Stimulated activated CD8-positive, alpha-beta memory T cell treated with anti-CD3 and anti-CD28 coated beads, Interleukin-12 subunit alpha, Interleukin-12 subunit beta, amount 100 ng/mL, for 4 hours (primary cell): ENCODE measurements at places on chromosomes 11 and 22.
A peak's percentile ranks its signal among the peaks of the same experiment; 100 is the strongest.

DNA sequence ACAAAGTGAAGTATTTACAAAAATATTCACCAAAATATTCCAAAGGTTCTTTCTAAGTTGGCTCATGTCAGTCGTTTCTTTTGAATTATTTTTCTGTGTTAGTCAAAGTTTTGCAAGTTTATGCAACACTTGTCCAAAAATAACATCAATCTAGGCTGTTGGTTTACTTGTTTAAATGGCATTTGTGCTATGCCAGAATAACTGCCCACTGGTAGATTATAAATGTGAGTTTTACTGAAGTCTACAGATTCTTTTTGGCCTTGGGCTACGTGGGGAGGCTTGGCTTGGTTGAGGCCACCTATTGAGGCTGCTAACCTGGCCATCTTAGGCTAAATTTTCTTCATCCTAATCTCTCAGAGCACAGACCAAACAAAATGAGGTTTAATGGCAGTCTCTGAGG lies 1091.9 kb upstream of the RAG2 start:
- no peak for DNase-seq

GRCh38 chr11:15148169-15148568 lies 33.4 kb downstream of the INSC start:
- DNase-seq: no peak

DNA sequence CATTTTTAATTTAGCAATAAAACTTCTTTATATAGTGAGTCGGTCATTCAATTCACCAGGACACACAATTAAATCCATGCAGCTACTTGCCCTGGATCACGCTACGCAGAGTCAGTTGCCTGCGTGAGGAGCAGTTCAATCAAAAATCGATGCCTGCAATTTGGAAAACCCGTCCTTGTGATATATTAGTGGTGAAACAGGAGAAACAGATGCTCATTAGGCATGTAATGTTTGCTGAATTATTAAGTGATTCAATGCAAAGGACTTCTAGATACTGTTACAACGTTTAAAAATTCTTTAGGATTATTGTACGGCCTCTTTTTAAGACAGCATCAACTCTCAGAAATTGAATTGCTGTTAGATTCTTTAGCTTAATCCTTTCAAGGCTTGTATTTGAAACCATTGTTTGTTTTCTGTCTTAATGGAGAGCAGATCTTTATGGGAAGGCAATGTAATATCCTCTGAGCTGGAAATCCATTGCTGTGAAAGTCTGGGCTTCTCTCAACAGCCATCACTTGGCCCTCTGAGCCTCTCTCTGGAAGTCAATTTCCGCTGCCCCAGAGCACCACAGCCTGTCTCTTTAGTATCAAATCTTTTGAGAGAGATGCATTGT lies 20.1 kb upstream of the PAMR1 start:
- DNase-seq: no peak

DNA sequence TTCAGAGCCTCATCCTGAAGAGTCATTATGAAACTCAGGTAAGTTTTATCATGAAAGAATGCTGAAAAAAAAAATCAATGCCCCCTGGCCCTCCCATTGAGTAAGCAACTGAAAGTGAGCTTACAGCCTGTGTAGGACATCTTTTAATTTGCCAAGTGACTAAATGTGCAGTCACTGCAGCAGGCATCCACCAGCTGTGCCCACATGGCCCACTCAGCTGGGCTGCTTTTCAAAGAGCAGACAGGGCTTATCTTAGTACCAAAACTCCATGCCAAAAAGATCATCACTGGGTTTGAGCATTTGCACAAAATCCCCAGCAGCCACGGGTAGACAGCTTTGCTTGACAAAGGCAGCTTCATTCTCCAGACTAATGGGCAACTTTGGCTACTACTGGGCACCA lies 709.7 kb downstream of the NTM start:
- no peak for DNase-seq

DNA sequence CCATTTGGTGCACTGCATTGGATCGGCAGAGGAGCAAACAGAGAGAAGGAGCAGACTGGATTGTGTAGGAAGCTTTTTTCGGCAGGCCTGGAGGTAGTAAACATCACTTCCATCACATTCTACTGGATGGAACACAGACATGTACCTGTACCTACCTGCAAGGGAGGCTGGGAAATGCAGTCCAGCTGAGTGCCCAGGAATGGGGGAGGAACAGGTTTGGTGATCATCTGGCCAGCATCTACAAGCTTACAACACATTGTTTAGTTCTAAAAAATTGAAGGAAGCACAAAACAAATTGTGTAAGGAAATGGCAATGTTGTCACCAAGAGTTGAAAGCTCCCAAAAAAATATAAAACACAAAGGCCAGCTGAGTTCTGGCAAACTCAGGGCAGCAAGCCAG lies 19.1 kb downstream of the SMIM38 start:
- DNase-seq: no peak

- no peak for DNase-seq
Observed at GRCh38 chr11:113715882-113716625, 9.9 kb upstream of the TMPRSS5 start.

- DNase-seq: peak; percentile 65
Observed at GRCh38 chr11:119168471-119169281, at the start of gene NLRX1. Gene NLRX1 (plus strand): TSS chr11:119168725. CDS start chr11:119171404, 2,679 bp downstream.

DNA sequence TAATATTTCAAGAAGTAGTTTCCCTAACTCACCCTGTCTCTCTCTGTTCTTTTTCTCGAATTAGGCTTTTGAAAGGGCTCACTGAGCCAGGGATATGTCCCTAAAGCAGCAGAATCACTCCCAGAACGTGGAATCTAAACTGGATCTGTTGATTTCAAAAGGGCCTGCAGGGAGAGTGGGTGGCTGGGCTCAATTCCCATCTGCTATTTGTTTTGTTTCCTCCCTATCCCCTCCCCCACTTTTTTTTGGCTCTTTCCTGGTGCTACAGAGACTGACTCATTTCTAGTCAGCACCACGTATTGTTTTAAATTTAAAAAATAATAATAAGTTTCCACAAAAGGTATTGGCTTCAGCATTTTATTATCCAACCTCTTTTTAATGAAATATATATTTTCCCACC lies 961.5 kb downstream of the FAM181B start:
- DNase-seq: no peak

DNA sequence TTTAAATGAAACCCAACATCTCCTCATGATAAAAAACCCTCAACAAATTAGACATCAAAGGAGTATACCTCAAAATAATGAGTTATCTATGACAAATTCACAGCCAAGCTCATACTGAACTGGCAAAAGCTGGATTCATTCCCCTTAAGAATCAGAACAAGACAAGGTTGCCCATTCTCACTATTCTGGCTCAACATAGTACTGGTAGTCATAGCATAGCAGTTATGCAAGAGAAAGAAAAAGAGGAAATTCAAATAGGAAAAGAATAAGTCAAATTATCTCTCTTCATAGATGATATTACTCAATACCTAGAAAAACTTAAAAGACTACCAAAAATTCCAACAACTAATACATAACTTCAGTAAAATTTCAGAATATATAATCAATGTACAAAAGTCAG lies 29.4 kb upstream of the XKR3 start:
- DNase-seq: no peak

DNA sequence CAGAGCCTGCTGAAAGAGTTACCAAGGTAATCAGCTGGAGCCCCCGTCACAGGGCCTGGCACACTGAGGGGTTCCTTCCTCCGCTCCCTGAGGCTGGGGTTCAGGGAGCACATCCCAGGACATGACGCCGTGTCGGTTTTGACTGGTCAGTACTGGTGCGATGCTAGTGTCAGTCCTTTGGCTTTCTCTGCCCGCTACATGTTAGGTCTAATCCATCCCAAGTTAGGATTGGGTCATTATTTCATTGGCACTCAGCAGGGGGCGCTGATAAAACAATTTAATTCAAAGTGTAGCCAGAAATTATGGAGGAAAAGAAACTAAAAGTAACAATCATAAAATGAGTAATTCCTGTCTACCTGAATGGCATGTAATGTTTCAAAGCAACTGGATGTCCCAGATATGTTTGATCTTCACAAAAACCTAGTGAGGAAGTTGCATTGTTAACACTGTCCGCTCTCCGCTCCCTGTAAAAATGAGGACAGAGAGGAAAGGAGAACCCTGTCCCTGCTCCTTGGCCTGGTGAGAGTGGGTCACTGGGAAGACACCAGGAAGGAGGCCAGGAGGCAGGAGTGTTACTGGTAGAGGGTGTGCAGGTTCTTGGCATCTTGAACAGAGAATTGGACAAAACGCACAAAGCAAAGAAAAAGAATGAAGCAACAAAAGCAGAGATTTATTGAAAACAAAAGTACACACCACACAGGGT lies 27.1 kb downstream of the TSKU start:
- DNase-seq: no peak

DNA sequence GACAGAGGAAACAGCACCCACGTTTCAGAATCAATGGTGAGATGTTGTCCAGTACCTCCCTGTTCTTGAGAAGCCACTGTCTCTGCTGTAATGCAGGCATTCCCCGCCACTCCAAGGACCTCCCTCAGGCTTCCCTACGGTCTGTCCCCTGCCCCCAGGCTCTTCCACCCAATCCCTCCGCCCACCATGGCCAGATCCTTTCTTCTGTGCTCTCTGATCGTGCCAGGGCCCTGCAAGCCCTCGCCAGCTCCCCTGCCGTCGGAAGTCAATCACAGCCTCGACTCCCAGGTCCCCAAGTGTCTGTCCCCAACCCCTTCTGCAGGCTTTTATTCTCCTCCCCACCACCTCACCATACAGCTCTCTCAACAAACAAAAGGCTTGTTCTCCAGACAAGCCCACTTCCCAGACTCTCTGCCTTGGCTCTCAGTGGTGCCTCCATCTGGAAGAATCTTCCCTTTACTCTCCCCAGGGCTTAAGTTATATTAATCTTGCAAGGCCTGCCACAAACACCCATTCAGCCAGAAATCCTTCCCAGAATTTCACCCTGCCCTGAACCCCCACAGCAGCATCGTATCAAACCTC lies 13.7 kb downstream of the SCN4B start:
- DNase-seq: no peak

DNA sequence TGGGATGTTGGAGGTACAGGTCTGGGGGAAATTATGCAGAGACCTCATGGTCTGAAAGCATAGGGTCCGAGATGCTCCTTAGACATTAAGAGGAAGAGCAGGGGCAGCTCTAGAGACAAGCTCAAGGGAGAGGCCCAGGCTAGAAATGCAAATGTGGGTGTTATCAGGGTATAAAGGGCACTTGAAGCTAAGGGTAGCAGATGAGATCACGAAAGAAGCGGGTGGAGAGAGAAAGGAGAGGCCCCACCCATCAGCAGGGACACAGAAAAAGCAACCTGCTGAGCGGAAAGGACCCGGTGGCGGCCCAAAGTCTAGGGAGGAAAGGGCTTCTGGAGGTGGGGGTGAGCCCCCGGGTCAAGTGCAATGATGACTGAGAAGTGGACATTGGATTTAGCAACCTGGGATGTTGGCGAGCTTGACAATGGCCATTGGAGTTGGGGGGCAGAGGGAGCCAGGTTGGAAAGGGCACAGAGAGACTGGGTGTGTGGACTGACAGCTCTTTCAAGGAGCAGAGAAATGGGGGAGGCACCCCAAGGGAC lies 8.9 kb downstream of the TMPRSS6 start:
- no peak for DNase-seq

DNA sequence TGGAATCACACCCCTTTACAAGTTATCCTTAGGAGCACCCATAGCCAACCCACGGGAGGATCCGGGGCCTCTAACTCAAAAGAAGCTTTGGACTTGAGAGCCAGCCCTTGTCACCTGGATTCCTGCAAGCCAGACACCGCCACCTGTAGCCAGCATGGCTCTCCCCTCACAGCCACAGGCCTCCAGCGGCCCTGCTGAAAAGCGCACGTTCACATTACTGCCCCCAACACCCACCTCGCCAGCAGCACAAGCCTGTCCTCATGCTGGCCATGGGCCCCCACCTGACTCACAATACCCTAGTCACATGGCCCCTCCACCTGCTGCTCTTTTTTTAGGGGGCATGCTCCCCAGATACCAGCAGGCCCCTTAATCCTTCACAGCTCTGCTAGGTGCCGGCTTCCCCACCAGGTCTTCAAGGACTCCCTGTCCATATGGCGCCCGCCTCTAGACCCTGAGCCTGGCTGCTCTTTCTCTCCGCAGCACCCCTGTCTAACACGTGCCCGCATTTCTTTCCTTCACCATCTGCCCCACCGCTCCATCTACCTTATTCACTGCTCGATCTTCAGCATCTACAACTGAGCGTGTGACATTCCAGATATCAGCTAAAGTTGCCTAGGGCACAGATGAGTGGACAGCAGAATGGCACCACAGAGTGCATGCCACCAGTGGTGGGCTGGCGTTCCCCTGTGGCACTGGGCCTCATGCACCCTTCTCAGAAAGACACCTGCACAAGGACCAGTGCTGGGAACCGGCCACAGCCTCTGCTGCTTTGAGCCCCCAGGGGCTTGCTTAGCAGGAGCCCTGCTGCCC lies 6.6 kb downstream of the CARS1 start:
- DNase-seq: no peak

- DNase-seq: no peak
Observed at GRCh38 chr11:112965656-112966055, 4.4 kb downstream of the NCAM1 start.

DNA sequence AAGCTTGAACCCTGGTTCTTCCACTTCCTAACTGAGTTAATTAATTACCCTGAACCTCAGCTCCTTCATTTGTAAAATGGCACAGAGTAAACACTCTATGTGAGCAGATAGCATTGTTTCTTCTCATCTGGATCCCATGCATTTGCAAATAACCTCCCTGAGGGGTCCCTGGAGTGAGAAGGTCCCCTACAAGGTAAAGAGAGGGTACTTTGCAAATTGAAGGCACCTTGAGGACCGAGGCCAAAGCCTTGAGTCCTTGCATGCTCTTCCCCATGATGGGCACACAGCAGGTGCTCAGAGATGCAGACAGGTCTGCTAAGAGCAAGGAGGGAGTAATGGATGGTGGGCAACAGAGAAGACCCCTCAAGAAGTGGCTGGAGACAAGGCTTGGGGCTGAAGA lies 33.2 kb downstream of the OTOG start:
- no peak for DNase-seq

- no peak for DNase-seq
Observed at GRCh38 chr22:45507798-45508197, 5.1 kb downstream of the FBLN1 start.

DNA sequence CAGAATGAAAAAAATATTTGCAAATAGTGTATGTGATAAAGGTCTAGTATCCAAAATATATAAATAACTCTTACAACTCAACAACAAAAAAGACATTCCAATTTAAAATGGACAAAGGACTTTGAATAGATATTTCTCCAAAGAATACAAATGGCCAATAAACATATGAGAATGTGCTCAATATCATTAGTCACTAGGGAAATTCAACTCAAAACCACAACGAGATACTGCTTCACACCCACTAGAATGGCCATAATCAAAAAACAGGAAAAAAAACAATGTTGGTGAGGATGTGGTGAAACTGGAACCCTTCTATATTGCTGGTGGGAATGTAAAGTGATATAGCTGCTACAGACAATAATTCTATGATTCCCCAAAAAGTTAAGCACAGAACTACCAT lies 38.6 kb upstream of the RPS13 start:
- DNase-seq: no peak
